ENCODE measurements at places on chromosomes 7 and 10.

DNA sequence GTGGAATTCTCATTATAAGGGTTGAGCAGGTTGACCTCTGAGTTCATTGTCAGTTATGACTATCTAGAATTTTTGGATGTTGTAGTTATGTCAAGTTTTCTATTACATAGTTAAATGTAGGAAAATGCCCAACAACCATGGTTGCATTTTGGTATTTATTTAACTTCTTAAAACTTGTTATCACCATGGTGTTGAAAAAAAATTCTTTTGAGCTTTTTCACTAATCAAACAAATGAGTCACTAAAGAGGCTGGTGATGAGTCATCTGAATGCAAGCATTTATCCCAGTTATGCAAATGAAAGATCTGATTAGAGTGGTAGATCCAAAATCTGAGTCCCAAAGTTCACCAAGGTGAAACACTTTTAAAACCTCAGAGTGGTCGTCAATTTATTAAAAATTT lies 624.7 kb upstream of the IGFBP3 start:
- no peak overlapping the region for H3K4me3 ChIP-seq
- H3K27me3 ChIP-seq: no peaks in the 10 kb centered on the region
- DNase-seq: no peak
- H3K4me1 ChIP-seq: no peaks in the 10 kb centered on the region

- H3K4me3 ChIP-seq: no peak overlapping the region
- no peaks in the 10 kb centered on the region for H3K4me1 ChIP-seq
- no peak overlapping the region for H3K27ac ChIP-seq
- DNase-seq: no peak
- no peaks in the 10 kb centered on the region for H3K36me3 ChIP-seq
Observed at GRCh38 chr10:69415049-69415448, 1.7 kb downstream of the TACR2 start.

- H3K27me3 ChIP-seq: no peaks in the 10 kb centered on the region
- H3K4me3 ChIP-seq: peak overlapping the region; percentile 96
- peaks cover 26% of the 10 kb centered on the region for H3K4me1 ChIP-seq
- peak; percentile 62 for DNase-seq
- H3K36me3 ChIP-seq: peaks cover 19% of the 10 kb centered on the region
Observed at GRCh38 chr10:102113956-102114857, 6.0 kb downstream of the LDB1 start.

GRCh38 chr10:77111611-77112550 lies 525.7 kb downstream of the KCNMA1 start:
- H3K36me3 ChIP-seq: no peaks in the 10 kb centered on the region
- H3K27ac ChIP-seq: no peak overlapping the region
- peak; percentile 56 for DNase-seq
- no peak overlapping the region for H3K4me3 ChIP-seq

GRCh38 chr10:71725998-71726579 lies 6.5 kb upstream of the C10orf105 start:
- no peaks in the 10 kb centered on the region for H3K36me3 ChIP-seq
- H3K27ac ChIP-seq: no peak overlapping the region
- no peak for DNase-seq
- no peaks in the 10 kb centered on the region for H3K27me3 ChIP-seq
- H3K4me1 ChIP-seq: no peaks in the 10 kb centered on the region

DNA sequence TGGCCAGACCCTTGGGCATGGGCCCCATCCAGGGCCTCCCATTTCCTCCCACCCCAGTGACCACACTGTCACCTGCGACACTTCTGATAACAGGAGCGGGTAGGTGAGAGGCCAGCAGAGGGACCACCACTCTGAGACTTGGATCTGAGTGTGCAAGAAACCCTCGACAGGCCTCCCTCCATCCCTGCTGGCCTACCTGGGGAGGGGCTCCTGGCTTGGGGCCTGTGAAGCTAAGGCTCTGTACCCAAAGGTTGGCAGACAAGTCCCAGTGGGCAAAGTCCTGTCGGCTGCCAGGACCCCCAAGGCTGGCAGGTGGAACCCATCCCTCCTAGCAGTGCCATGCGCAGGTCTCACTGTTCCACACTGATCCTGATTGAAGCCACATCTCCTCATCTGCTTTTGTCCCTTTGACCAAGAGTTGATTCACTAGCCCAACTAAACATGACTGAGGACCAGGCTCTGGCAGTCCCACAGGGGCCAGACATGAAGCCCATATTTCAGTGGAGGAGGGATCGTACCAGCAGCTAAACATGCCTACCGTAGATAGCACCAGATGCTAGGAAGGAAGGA lies 1.2 kb upstream of the PGAM2 start:
- peaks cover 3% of the 10 kb centered on the region for H3K27me3 ChIP-seq
- no peak overlapping the region for H3K4me3 ChIP-seq
- no peaks in the 10 kb centered on the region for H3K36me3 ChIP-seq
- no peak overlapping the region for H3K27ac ChIP-seq
- peaks cover 21% of the 10 kb centered on the region for H3K4me1 ChIP-seq

- no peak overlapping the region for H3K27ac ChIP-seq
- no peaks in the 10 kb centered on the region for H3K4me1 ChIP-seq
- H3K4me3 ChIP-seq: peak overlapping the region; percentile 69
- H3K36me3 ChIP-seq: no peaks in the 10 kb centered on the region
- DNase-seq: no peak
Observed at GRCh38 chr7:151166629-151167196, 781 bp downstream of the GBX1 start.
